ENCODE measurements at places on chromosomes 16 and 17. TPM values are rescaled to one million over a fixed set of nuclear protein-coding genes. Genes with fewer than 3 reads are reported as not detected.

DNA sequence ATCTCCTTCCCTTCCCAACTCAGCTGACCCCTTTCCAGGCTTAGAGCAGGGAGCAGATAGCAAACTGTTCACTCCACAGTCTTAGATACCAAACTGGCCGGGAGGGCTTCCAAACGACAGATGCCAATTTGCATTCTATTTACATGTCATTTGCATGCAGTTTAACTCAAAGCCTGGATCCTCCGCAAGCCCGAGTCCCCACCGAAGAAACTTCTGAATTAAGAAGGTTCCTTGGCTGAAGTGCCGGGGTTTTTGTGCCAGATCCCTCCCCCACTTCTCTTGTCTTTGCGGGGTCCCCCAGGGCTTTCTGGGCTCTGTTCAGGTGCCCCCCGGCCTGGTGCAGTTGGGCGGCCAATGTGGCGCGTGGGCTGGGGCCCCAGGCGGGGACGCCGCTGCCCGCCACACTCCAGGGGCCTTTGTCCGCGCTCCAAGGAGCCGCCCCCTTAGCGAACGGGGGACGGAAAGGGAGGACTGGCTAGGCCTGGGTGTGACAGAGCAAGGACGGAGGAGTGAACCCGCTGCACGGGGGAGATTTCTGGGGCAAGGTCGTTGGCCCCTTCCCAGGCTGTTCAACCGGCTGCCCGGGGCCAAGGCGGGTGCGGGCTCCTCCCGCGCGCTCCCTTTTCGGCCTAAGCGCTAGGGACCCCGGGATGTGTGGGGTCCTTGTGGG, 1.2 kb downstream of the GPRC5B start:
- no peaks in the 10 kb centered on the region for H3K36me3 ChIP-seq
- H3K4me1 ChIP-seq = peaks cover 15% of the 10 kb centered on the region
- peak overlapping the region; percentile 71 for H3K27ac ChIP-seq
- H3K27me3 ChIP-seq = no peaks in the 10 kb centered on the region
- H3K4me3 ChIP-seq = peak overlapping the region; percentile 36

GRCh38 chr16:75002474-75002873, 3.6 kb downstream of the ZNRF1 start:
- DNase-seq = no peak
- H3K27ac ChIP-seq = peak overlapping the region; percentile 36
- no peaks in the 10 kb centered on the region for H3K27me3 ChIP-seq
- H3K4me3 ChIP-seq = no peak overlapping the region

DNA sequence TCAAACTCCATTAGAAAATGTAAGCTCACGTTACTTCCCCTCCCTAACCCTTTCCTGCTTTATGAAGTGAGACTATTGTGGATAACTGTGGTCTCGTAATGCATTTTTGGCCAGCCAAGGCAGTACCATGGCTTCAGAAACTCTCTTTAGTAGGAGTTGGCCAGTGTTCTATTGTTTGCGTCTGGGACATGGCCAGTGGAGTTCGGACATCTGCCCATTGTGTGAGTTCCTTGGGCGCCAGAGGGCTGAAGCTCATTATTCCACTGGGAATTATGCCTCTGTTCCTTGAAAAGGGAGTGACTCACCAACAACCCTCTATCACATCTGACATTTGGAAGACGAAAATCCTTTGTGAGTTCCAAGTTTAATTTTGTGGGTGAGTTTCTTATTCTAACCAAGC, 319.5 kb upstream of the SOX9 start:
- no peaks in the 10 kb centered on the region for H3K4me1 ChIP-seq
- DNase-seq = no peak
- H3K27me3 ChIP-seq = no peaks in the 10 kb centered on the region
- H3K36me3 ChIP-seq = no peaks in the 10 kb centered on the region
- H3K27ac ChIP-seq = no peak overlapping the region

DNA sequence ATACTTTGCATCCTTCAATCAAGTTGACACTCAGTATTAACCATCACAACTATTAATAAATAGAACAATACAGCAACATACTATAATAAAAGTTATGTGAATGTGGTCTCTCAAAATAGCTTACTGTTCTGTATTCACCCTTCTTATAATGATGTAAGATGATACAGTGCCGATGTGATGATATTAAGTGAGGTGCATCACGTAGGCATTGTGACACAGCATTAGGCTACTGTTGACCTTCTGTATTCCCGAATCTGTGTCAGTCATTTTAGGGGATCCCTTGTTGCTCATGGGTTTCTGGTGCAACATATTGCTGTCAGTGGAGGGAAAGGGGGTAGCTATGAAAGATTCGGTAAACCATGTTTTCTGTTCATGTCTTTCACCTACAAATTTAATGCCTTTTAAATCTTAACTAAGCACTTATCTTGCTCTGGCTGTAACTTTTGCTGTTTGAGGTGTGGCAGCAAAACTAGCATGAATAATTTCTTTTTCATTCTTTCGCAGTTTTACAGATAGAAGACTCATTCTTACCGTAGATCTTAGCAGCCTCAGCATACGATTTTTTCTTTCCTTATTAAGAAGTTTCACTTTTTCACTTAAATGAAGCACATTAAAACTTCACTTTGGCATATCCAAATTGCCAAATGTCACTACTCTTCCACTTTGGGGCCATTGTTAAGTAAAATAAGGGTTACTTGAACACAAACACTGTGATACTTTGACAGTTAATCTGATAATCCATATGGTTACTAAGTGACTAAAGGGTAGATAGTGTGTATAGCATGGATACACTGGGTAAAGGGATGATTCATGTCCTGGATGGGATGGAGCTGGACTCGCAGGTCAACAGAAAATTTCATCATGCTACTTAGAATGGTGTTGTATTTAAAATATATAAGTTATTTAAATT, 29.6 kb downstream of the NFAT5 start:
- no peak overlapping the region for H3K27ac ChIP-seq
- no peak for DNase-seq
- no peaks in the 10 kb centered on the region for H3K36me3 ChIP-seq

DNA sequence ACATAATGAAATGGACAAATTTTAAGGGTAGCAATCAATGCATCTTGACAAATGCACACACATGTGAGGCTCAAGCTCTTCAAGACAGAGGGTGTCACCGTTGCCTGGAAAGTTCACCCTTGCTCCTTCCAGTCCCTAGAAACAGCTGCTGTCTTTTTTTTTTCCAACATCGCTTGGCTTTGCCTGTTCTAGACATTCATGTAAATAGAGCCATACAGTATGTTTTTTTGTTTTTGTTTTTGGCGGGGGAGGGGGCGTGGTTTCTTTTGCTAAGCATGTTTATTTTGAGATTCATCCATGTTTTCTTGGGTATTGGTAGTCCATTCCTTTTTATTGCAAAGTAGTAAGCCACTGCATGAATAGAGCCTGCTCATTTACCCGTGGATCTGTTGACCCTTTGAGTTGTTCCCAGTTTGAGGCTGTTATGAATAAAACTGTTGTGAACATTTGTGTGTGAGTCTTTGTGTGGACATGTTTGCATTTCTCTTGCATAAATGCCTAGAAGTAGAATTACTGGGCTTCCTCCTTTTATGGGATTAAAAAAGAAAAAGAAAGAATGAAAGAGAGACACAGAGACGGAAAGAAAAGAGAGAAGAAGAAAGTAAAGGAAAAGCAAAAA, 78.4 kb downstream of the NT5M start:
- no peak overlapping the region for H3K27ac ChIP-seq
- H3K27me3 ChIP-seq = no peaks in the 10 kb centered on the region
- H3K36me3 ChIP-seq = no peaks in the 10 kb centered on the region
- no peak for DNase-seq
- H3K4me1 ChIP-seq = peaks cover 49% of the 10 kb centered on the region

TBX2 gene
- total RNA-seq = 5.3 TPM

C1QTNF8 gene
- total RNA-seq = not detected

GRCh38 chr17:48663134-48663924, 37.2 kb upstream of the HOXB9 start:
- no peaks in the 10 kb centered on the region for H3K36me3 ChIP-seq
- no peak for DNase-seq
- H3K27ac ChIP-seq = no peak overlapping the region
- no peaks in the 10 kb centered on the region for H3K27me3 ChIP-seq

- no peak for DNase-seq
- H3K36me3 ChIP-seq = no peaks in the 10 kb centered on the region
- H3K27ac ChIP-seq = no peak overlapping the region
- H3K4me3 ChIP-seq = no peak overlapping the region
Observed at GRCh38 chr16:80174416-80174815, 366.4 kb upstream of the DYNLRB2 start.

KRT9 gene
- not detected for total RNA-seq

ITGB4 gene
- total RNA-seq = 19.8 TPM

YPEL2 gene
- total RNA-seq = 67.2 TPM

All from thyroid gland (tissue), 4 donors.